ACHN (cell line): ENCODE measurements at places on chromosomes 7 and 10.

GRCh38 chr10:103859161-103860086 is 4.0 kb upstream of the SH3PXD2A start:
- peak; percentile 67 for DNase-seq

- DNase-seq = no peak
Observed at GRCh38 chr7:44056681-44057080, 8.7 kb downstream of the PGAM2 start.

- DNase-seq = no peak
Observed at GRCh38 chr7:52151559-52151958, 835.0 kb upstream of the COBL start.

- DNase-seq = no peak
Observed at GRCh38 chr10:4212111-4212630, 427.2 kb upstream of the KLF6 start.

GRCh38 chr7:34845666-34846361 is 187.8 kb downstream of the NPSR1 start:
- DNase-seq = no peak

- no peak for DNase-seq
Observed at GRCh38 chr10:128863411-128863810, 603.6 kb upstream of the MGMT start.

DNA sequence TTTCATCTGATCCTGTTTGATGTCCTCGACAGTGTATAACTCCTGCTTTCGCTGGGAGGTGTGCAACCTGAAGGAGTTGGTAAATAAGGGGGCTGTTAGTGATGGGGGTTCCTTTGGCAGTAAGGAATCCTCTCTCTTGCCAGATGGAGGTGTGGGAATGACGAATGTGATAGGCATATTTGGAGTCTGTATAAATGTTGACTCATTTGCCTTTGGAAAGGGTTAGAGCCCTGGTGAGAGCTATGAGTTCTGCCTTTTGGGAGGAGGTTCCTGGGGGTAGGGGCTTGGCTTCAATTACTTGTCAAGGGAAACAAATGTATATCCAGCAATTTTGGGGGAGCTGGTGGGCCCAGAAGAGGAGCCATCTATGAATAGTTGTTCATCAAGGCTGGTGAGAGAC is 11.4 kb upstream of the CHST3 start:
- DNase-seq = no peak

GRCh38 chr7:91352091-91352490 is 87.9 kb downstream of the FZD1 start:
- no peak for DNase-seq

GRCh38 chr10:70892631-70893030 is 4.3 kb upstream of the PCBD1 start:
- DNase-seq = no peak

DNA sequence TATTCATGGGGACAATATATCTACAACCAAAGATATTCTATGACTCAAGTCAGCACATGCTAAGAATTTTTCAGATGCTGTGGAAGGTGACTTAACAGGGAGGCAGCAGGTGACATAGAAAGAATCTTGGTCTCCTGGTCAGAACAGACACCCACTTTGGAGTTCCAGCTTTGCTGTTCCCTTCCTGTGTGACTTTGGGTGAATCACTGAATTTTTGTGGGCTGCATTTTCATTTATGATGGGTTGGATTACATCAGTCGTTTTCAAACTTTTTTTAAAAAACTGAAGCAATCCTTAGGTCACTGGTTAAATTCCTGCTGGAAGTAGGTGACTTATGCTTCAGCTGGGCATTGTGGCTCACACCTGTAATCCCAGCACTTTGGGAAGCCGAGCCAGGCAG is 24.9 kb downstream of the RGR start:
- DNase-seq = peak; percentile 74

DNA sequence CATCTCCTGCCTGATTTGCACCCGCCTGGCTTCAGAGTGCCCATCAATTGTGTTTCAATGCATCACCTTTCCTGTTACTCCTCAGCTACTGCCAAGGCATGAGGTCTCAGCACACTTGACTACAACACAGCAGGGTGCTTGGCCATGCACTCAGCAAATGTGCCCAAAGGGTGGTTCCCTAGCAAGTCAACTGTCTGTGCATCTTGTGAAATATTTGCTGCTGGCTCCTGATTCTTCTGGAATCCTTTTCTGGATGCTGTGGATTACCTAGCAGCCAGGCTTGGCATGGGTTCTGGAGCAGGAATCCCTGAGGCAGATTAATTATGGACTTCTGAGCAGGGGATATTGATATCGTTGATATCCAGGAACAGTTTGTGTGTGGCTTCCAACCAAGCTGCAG is 662.6 kb upstream of the MGMT start:
- no peak for DNase-seq

GRCh38 chr10:16119445-16119844 is 259.1 kb upstream of the MINDY3 start:
- no peak for DNase-seq

DNA sequence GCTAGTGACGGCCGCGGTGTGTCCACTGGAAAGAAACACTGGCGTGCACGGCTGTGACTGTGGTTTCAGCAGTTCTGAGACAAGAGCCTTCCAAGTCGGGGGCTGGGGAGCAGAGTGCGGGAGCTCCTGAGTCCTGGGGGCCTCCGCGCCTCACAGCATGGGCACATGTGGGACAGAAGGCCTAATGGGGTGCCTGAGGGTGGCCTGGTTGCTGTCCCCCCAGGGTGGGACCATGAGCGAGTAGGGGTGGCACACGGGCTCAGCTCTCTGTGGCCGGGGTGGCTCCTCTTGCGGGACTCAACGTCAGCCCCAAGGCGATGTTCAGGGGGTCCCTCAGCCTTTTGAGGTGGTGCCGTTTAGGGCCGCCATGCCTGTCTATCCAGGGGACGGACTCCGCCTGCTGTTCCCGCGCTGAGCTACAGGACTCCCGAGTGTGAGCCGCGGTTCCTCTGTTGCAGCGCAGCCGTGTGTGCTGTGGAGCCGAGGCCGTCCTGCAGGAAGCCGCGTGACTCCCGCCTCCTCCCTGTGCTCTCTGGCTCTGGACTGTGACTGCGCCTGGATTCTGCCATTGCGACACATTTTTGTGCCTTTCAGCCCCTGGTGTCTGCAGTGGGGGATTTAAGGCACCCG is 23.5 kb upstream of the CHST12 start:
- no peak for DNase-seq

GRCh38 chr10:49182776-49183175 is 5.4 kb downstream of the TMEM273 start:
- no peak for DNase-seq

- DNase-seq = no peak
Observed at GRCh38 chr7:22698767-22699166, 28.2 kb upstream of the IL6 start.

DNA sequence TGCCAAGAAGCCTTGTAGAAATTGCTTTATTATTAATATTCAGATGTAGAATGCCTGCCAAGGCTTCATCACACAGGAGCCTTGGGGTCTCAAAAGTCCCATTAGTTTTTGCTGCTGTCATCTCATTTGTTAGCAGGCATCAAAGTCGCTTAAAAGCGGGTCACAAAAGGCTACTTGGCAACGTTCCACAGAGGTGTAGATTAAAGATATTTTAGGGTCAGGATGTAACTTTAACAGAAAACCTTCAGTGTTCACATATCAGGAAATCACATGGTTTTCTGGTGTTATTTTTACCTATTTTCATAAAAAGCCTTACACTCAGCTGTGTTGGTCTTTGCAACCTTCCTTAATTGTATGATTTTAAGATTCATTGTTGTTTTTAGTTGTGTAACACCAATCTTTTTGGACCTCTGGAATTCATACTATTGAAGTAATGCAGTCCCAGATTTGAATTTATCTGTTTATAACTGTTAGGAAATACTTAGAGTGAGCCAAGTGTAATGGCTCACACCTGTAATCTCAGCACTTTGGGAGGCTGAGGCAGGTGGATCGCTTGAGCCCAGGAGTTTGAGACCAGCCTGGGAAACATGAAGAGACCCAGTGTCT is 65.3 kb downstream of the TET1 start:
- no peak for DNase-seq

- no peak for DNase-seq
Observed at GRCh38 chr10:100652406-100653135, 92.8 kb upstream of the PAX2 start.

GRCh38 chr10:102776779-102777456 is 33.2 kb downstream of the WBP1L start:
- no peak for DNase-seq

DNA sequence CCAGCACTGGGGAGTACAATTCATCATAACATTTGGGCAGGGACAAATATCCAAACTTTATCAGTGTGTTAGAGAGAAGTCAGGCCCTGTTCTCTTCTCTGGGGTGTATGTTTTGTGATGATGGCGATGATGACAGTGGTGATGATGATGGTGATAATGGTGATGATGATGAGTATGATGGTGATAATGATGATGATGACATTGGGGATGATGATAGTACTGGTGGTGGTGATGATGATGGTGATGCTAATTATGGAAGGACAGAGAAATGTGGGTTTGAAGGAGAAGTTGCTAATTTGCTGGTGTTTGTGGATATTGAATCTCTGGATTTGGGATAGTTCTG is 64.0 kb downstream of the CAMK1D start:
- DNase-seq = no peak

DNA sequence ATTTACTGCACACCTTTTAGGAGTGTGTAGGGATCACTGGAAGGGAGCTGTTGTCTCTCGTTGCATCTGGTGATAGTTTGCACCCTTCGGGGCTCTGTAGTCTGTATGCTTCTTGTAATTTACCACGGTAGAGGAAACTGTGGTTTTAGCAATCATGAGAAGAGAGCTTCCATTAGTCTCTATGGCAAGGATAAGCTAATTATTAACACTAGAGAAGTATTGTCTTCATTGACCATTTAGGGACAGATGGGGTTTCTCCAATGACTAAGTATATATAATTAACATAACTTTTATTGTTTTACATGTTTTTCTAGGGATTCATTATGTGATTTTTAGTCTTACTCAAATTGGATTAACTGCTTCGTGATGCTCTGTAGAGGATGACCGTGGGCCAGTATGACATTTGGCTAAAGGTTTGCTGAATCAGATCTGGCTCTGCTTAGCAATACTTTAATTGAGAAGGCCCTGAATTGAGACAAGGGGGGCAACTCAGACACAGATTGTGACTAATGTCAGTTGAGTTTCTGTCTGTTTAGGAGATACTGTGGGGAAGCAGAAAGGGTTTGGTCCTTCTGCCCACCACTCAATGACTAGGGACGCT is 8.7 kb downstream of the SLC18A2 start:
- DNase-seq = no peak

DNA sequence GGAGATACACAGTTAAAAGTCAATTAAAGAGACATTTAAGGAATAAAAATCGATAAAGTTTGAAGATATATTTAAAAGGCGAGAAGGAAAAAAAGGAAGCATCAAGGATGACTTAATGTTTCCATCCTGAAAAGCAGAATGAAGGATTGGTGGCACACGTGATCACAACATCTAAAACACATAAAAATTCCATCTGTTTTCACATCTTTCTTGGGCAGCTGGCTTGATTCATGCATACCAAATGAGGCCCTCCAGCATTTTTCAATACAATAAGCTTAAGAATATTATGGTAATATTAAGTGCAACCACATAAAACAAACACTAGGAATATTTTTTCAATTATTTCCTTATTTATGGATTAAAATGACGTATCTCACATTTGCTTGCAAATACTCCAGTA is 112.6 kb downstream of the TPK1 start:
- no peak for DNase-seq

GRCh38 chr7:156173346-156173745 is 361.1 kb upstream of the SHH start:
- DNase-seq = no peak
